ENCODE measurements at places on chromosomes 12 and 14.

- no peak for DNase-seq
These were observed 25.1 kb upstream of the ITGA5 start for GRCh38 chr12:54444206-54444605.

DNA sequence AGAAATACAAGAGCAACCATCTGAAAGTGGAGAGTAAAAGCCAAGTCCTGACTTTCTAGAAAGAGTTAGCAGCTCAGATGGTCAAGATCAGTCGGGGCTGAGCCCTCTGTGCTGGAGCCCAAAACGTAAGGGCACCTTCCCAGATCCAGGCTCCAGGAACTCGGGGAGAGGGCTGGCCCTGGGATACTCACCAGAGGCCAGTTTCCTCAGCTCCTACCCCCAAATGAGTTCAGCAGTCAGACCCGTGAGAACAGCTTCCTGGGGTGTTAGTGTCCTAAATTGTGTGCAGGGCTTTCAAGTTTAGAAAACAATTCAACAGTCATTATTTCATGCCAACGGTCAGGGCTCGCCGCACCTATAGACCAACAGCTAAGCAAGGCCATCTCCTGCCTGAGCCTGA, 147.6 kb upstream of the FKBP4 start:
- DNase-seq = no peak

- no peak for DNase-seq
These were observed 4.6 kb downstream of the PKP2 start for GRCh38 chr12:32891956-32892355.

- no peak for DNase-seq
These were observed 38.5 kb downstream of the C12orf75 start for GRCh38 chr12:105369014-105369413.

DNA sequence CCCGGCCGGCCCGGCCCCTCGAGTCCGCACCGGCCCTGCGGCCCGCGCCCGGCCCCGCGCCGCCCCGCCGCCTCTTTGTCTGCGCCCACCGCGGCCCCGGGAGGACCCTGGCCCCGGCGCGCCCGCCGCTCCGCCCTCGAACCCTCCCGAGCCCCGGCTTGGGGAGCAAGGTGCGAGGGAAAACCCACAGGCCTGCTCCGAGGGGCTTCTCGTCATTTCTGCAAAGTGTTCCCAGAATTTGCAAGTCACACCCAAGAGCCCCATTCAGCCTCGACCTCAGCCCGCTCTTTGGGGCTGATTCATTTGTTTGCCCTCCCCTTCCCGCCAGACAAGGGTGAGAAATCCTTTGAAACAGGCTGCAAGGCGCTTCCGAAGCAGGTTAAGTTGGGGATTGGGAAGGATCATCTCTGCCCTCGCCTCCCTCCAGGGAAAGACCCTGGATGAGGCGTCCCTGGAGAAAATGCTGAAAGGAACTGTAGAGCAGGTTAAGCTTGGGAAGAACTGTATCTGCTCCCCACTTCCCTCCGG, 325 bp upstream of the CLIP1 start:
- DNase-seq = peak; percentile 38

DNA sequence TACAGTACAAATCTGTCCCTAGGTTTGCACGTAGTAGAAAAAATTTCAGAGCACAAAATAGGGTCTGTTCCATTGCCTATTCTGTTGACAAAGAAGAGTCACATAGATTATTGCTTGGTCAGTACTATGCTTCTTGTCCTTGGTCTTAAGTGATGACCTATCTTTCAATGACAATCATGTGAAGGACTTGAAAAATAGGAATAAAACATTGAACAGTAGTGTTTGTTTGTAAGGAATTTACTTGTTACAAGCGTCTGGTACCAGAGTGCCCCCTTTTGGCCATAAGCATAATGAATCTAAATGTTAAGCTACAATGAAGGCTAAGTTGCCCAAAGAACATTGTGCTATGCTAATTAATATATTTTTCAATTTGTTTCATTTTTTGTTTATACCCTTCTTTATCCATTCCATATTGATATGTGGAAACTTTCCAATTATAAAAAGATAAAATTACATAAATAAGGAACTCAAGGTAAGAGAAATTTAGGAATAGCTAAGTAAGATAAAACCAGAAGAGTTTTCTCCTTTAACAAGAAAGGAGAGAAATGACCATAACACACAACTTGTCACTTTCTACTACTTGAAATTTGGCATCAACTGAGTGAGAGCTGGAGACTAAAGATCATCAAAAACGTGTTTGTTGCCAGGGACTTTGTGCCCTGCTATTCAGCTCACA, 204.7 kb downstream of the EPS8 start:
- no peak for DNase-seq

- DNase-seq = no peak
These were observed 235.2 kb downstream of the PCNX1 start for GRCh38 chr14:71142375-71143038.

DNA sequence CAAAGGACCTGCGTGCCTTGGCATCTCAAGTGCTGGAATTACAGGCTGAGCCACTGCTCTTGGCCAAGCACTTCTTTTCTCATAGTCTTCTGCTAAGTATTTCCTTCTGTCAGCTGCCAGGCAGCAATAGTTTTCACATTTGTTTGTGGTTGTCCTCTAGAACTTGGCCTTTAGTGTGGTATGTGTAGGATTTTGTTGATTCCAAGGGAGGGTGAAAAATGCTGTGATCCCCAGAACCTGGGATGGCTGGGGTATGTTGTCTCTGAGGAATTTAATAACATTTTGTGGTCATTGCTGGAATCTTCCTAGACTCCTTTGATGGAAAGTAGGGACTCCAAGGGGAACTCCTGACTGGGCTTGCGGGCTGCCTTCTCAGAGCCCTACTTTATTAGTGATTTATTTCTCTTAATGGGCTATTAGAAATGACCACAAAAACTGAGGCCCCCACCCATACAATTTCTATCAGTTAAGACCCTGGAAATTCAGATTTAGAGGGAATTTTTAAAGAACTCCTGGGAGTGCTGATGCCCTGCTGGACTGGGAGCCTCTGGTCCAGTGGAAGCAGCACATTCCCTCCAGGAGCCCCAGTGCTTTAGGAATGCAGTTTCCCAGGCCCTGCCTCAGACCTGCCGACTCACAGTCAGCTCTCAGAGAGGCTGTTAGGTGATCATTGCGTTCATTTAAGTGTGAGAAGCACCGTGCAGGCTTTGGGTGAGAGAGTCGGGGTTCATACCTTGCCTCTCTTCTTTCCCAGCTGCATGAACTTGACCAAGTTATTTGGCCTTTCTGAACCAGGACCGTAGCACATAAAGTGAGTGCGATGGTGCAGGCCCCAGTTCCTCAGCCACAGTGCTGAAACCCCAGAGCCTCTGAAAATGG, 22.7 kb downstream of the TRAF3 start:
- no peak for DNase-seq

- DNase-seq = no peak
These were observed 50.3 kb downstream of the SLC38A1 start for GRCh38 chr12:46218322-46219095.

- no peak for DNase-seq
These were observed 373.5 kb upstream of the OR4E1 start for GRCh38 chr14:22047115-22047514.

DNA sequence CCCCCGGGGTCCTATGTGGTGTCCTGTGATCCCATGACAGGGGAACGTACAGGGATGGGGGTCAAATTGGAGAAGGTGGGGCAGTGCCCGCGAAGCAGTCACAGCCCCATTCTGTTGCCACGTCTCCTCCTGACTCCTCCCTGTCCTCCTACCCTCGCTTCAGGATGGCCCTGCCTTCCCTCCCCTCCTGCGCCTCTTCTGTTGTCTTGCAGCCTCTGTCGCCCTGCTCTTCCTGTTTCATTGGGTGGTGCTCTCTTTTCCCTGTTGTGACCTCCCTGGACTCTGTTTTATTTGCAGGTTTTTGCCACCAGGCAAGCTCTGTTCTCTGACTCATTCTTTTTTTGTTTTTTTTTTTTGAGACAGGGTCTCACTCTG, 18.7 kb downstream of the CABP1 start:
- DNase-seq = no peak

DNA sequence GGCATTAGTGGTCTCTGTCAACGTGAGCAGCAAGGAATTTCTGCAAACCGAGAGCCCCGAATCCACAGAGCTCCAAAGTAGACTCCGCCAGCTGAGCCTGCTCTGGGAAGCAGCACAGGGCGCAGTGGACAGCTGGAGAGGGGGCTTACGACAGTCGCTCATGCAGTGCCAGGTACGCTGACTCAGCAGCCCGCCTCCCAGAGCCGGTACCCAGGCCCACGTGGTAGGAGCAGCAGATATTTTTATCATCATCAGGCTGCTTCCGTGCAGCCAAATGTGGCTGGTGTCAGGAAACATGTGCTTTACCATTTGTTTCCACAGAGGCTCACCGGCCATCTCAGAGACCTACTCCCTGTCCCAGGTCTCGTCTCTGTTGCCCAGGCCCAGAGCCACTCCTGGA, 73.7 kb downstream of the ESR2 start:
- no peak for DNase-seq

GRCh38 chr12:21697904-21698630, 40.4 kb upstream of the LDHB start:
- no peak for DNase-seq

Data from omental fat pad (tissue), 4 donors.